ENCODE measurements at places on chromosomes 2 and 18.
A peak's percentile ranks its signal among the peaks of the same experiment; 100 is the strongest.

DNA sequence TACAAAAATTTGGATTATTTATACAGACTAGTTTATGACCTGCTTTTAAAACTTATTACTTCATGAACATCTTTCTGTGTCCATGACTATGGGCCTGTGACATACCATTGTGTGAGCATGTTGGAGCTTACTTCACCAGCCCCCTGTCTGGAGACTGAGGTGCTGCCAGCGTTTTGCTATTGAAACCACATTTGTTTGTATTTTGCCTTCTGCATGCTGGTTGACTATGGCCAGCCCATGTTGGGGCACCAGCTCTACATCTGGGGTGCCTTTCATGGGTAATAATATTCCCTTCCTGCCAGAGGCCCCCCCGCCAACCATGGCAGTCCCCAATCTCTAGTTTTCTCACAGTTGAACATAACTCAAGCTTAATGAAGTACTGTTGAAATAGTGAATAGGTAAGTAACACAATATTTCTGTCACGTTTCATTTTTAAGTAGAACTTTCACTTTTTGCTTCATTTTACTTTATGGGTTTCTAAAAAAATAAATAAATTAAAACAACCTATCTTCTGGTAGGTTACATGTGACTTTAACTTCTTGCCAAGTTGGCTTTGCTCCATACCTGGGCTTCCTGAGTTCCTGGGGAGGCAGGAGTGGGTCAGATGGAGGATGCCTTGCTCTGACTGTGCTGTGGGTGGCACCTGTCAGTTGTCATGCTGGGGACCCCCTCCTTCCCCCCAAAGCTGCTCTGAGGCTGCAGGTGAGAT is 63.9 kb downstream of the DGKD start:
- DNase-seq = no peak

DNA sequence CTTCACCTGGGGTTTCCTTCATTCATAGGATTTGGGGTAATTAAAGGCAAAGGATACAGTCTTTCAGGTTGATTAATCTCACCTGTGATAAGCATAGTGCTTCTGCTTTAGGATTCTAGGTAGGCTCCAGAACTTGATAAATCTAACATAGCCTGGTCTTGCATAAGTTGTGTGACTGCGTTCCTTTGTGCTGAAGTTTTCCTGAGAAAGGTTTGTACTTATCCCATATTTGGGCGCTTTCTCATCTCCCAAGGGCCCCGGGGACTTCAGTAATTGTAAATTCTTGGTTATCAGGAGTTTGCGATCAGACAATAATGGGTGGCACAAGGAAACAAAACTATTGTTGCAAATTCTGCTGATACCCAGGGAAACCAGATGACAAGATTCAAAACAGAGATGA is 53.1 kb downstream of the MTCL1 start:
- no peak for DNase-seq

DNA sequence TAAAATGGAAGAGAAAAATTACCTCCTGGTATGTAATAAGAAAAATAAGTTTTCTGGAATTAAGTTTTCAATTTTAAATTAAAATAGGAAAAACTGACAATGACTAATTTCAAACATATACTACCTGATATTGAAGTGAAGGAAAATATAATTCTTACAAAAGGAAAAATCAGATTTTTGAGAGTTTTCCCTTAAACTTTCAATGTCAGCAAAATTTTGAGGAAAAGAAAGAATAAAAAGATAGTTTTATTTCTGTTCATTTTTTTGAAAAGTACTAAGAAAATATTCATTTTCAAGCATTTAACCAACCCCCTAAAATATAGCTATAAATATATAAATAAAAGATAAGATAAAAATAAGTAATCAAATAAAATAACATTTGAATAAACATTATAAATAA is 87.1 kb downstream of the TMX3 start:
- no peak for DNase-seq

DNA sequence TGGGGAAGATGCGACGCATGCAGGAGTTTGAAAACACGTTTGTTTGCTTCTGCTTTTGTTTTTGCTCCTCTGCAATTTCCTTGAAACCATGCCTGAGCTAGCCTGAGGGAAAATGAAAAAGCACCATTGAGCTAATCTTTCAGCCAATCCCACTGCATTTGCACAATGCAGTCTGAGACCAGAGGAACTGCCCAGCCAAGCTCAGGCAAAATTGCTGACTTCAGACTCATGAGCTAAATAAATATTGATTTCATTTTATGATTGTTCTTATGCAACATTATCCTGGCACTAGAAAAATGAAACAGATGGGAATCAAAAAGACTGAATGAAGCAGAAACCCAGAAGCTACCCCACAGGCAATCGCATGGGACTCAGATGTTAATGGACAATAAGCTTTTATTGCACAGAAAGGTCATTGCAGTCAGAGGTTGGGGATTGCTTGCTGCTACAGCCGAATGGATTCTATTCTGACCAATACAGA is 37.0 kb downstream of the TPRKB start:
- DNase-seq = no peak

DNA sequence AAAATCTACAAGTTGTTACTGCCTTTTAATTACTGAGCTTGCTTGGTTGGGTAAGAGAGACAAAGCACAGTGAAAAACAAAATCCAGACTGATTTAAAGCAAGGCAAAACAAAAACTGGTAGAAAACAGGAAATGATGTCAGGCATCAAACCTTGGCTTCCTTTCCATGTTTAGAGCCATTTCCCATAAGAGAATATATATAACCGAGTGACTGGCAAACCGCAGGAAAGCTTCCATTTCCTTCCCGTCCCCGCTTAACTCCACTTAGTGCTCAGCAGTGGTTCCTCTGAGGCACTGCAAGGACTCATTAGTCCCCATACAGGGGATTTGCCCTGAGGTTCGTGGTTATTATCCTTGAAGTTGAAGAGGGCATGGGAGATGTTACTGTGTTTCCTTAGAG is 446.3 kb downstream of the LPIN1 start:
- DNase-seq = no peak

GRCh38 chr2:234273887-234274584 is 222.8 kb downstream of the ARL4C start:
- DNase-seq = peak; percentile 68

GRCh38 chr2:222864296-222864695 is 3.5 kb downstream of the ACSL3 start:
- DNase-seq = no peak

Measured in CD4-positive, alpha-beta T cell treated with Interleukin-15 for 4 hours (primary cell).